Naive thymus-derived CD4-positive, alpha-beta T cell (primary cell): ENCODE measurements at places on chromosomes 2 and 18.

GRCh38 chr2:168712053-168712452 lies 90.4 kb upstream of the NOSTRIN start:
- DNase-seq: no peak

GRCh38 chr2:233437439-233437955 lies 83.2 kb downstream of the DGKD start:
- no peak for DNase-seq

GRCh38 chr2:200239216-200239615 lies 67.3 kb upstream of the SPATS2L start:
- no peak for DNase-seq

DNA sequence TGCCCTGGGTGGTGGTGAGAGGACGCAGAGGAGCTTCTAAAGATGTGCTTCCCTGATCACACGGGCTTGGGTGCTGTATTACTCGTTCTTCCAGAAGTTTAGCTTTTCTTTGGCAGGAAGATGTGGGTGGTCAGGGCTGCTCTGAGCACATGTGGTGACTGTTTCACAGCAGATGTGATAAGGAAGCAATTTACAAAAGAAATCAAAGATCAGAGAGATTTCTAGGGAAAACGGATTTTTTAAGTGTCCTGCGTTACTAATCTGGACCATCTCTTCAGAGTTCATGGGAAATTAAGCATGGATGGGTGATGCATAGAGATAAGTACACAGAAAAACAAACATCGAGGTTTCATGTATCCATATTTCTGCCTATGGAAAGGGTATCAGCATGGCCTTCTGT lies 99.4 kb downstream of the WDSUB1 start:
- DNase-seq: no peak
